ENCODE measurements at places on chromosomes 16 and 17.

DNA sequence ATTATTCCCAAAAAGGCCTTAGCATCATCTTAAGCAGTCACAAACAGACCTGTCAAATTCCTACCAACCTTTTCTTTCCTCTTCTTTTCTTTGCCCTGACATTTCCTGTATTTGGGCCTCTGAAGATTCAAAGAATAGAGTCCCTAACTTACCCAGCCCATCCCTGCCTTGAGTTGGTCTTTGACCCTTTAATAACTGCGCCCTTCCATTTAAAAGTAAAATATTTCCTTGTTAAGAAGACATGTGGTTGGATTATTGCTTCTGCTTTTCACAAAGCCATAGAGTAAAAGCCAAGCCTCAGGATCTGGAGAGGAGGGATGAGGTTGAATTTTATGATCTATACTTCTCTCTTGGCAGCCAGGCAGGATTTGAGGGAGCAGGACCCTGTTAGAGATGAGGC, 13.2 kb upstream of the CCL23 start:
- no peak for DNase-seq

- DNase-seq: no peak
These were observed 5.1 kb downstream of the MMD start for GRCh38 chr17:55416470-55417052.

DNA sequence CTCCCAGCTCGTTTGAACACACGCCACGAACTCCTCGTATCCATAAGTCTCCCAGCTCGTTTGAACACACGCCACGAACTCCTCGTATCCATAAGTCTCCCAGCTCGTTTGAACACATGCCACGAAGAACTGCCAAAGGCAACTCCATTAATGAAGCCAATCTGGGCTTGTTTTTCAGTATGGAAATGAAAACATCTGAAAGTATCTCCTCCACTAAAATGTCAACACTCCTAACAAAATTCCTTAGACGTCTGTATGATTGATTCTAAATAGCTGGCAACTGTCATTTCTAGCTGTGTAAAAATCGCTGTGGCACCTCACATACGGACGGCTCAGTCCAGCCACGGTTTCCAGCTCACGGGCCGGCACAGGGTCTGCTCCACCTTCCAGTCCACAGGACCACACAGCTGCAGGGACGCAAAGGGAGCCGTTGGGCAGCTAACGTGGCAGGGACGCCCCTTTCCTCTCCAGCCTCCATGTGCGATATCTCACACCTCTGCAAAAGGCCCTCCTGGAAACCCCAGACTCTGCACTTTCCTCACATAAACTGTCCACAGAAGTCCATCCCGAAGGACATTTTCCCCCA, 67.1 kb upstream of the METRNL start:
- no peak for DNase-seq

DNA sequence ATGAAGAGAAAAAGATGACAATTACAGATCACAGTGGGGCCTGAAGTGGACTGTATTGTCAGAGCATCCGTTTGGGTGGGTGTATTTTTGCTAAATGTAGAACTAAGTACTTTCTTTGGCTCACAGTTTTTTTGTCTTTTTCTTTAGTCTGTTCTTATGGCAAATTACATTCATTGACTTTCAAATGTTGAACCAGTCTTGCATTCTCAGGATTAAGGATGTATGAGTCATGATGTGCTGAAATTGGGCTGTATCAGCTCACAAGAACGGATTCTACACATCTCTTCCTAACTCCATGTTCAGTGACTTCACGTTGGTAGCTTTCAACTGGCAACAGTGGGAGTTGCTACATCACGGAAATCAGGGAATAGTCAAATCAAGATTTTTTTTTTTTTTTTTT, 66.5 kb downstream of the TEX2 start:
- no peak for DNase-seq

DNA sequence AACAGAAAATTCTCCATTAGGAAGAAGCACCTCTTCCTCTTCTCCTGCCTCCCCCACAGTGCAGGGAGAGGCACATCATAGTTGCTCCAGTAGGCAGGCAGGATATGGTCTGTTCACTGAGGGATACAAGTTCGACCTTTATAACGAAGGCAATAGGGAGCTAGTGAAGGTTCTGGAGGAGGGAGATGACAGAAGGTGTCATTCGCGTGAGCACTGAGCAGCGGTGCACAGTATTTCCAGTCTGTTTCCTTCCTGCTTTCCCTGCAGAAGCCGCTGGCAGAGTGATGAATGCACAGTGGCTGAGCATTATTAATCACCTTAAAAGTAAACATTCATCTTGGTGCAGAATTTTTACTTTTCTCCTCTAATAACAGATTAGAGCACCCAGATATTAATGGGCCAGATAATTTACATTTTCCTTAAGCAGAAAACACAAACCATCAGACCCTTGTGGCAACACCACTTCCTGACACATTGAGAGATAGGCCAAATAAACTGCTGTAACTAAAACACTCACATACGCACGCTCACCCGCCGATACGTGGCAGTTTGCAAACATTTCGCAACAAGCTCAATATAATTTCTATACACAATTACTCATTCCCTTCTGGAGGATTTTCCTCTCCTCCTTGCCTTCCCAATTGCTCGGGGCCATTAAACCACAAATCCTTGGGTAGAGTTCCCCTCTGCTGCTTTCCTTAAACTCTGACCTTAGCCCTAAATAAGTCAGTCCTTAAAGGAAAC, 69.5 kb downstream of the AIPL1 start:
- DNase-seq: no peak

DNA sequence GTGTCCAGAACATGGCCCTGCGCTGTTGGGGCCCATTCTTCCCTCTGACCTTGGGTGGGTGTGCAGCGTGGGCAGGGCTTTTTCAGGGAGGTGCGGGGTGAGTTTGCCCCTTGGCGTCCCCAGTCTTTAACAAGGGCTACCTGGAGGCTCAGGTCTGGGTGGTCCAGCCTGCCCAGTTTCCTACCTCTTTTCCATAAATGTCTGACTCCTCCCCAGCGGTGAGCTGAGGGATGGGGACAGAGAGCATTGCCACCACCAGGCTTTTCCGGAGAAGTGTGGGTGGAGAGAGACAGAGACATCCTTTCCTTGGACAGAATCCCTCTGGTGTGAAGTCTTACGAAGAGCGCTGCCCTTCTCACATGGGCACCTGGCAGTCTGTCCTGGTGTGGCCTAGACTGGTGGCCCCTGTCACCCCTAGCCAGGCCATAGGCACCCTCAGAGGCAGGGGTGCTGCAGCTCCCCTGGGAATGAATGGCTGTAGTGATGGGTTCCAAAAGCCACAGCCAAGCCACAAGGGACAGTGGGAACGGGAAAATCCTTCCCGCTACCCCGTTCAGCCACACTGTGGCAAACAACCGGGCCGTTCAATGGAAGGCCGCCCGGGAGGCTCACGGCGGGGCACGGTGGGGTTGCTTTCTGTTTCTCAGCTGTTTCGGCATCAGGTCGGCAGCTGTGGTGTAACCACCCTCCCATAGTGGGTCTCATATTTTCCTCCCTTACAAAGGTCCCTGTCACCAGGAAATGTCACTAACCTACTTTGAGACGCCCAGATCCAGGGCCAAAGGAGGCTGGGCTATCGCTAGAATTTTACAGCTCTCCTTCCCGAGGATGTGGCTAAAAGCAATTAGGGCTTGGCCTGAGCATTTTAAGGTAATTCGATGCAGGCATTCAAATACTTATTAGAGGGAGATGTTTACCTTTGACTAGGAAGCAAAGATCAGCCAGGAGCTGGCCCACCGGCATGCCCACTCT, 61.9 kb upstream of the GSE1 start:
- DNase-seq: no peak

- no peak for DNase-seq
These were observed 529.4 kb downstream of the RBFOX1 start for GRCh38 chr16:7861891-7862582.

DNA sequence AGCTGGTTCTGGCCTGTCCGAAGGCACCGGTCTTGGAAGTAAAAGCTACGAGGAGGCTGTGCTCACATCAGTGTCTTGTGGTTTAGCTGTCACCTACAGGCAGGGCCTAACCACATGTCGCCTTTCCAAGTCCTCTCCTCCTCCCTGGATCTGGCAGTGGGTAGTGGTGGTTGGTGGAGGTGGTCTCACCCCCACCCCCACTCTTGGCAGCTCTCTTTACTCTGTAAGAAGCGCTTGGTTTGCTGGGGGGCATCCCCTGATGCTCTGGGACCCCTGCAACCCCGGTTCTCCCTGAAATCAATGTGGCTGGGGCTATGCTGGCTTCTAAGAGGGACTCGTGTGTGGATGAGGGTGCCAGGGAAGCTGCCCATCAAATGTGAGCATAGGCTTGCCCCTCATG, 68.3 kb downstream of the WIPI1 start:
- DNase-seq: no peak

GRCh38 chr16:67781565-67781921, 24.8 kb downstream of the RANBP10 start:
- no peak for DNase-seq

- DNase-seq: no peak
These were observed 14.7 kb downstream of the SOCS3 start for GRCh38 chr17:78345172-78345571.

DNA sequence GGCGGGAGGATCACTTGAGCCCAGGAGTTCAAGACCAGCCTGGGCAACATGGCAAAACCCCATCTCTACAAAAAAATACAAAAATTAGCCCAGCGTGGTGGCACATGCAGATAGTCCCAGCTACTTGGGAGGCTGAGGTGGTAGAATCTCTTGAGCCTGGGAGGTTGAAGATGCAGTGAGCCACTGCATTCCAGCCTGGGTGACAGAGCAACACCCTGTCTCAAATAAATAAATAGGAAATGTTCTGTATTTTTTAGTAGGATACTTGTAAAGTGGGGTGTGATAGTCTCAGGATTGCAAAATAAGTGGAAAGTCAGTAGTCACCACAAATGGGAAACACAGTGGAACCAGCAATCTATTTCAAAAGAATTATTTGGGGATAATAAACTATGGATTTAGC, 4.0 kb downstream of the RSPRY1 start:
- DNase-seq: no peak

GRCh38 chr17:77570565-77570898, 388.0 kb upstream of the TNRC6C start:
- DNase-seq: no peak

DNA sequence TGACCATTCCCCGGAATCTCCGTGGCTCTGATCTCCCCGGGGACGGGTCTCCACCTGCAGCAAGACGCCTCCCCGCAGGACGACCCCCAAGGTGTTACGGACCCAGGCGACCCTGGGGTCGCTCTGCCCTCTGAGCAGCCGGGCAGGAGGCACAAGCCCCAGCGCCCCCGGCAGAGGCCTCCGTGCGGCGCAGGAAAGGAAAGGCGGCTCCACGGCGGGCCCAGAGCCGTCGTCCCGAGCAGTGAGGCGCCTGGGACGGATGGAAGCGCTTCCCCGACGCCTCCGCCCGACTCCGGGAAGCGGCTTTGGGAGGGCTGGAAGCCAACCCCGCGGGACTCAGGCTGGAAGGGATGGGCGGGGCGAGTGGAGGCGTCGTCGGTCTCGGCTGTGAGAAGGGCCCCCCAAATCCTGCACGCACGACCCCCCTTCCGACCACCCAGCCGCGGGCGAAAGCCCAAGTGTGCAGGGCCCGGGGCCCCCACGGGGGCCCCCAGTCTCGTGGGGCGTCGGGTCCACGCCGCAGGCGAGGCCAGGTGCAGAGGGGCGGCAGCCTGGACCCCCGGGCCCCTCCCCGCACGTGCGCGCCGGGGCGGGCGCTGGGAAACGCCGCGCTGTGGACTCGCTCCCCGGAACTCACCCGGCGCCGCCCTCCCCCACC, 32.7 kb upstream of the RPH3AL start:
- no peak for DNase-seq

DNA sequence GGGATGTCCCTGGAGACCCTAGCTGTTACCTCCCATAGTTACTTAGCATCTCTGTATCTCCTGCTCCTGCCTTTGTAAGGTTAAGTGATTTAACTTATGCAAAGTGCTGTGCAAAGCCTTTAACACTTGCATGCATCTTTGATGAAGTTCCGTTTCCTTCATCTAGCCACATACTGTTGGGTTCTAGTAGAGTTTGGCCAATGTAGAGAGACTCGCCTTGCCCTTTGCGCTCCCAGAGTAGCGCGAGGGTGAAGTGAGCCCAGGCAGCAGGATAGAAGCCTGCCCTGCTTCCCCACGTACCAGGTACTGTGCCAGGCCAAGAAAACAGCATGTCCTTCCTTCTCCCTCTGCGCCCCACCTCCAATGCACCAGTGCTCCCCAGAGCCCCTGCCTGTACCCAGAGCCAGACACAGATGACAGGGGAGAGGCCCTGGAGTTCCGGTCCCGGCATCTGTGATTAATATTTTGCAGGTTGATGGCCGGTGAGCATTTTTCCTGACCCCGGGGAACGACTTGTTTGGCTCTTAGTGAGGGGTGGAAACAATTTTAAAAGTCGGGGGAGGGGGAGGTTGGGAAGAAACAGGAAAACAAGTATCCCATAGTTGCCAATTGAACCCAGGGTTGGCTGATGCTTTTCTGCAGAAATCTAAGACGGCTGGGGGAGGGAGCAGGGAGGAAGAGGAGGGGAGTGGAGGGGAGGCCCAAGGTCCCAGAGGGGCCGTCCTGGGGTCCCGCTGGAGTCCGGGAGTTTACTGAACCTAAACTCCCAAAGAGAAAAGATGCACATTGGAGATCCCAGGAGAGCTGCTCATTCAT, 13.1 kb upstream of the CDC42EP4 start:
- no peak for DNase-seq

DNA sequence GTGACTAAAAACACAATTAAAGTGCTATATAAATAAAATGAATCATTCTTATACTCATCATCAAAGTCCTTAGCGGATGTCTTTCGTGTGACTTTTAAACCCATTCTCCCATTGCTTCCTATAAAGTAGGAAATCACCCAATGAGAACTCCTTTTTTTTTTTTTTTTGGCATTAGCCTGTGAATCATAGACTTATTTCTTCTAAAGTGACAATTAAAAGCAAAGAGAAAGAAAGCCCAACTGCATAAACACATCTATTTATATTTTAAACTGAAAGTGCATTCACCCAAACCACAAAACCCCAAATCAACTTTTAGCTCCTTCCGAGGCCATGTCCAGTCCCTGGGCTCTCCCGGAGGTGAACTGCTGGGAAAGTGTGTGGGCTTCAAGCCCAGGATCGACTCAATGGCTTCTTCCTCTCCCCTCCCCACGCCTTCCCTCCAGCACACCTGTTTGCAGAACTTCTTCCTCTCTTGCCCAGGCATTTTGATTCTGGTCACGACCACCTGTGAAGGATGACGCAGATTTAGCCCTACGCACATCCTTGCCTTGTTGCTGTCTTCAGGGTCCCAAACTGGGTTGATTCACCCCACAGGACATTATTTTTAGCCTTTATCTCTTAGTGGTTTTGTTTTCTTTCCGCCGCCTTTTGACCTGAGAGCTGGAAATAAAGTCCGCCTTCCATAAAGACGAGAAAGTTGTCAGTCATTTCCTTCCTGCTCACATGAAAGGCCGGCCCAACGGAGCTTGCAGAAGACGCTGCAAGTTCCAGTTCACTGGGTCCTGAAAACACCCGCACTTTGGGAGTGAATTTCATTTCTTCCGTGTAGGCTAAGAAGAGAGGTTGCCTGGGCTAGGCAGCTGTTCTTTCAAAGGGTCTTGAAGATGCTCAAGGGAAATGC, 166.8 kb downstream of the MAP2K6 start:
- DNase-seq: no peak

- DNase-seq: no peak
These were observed 169.5 kb downstream of the STX8 start for GRCh38 chr17:9406046-9406606.

Measured in SK-N-MC (cell line).